T-helper 2 cell (primary cell): ENCODE measurements at places on chromosomes 1 and 21.

DNA sequence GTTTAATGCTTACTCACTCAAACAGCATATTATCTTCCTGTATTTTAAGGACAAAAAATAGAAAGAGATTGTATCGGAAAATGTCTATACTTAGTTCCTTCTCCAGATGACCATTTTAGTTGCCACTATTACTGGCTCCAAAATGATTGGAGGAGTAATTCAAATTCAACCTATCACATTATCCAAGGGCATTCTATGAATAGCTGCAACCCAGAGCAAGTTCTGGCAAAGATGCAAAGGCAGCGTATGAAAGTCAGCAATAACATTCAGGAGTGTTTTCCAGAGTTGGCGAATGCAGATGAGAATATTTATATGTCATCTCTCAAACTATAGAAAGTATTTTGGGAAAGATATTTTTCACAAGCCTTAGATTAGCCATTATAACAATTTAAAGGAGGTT is 389.8 kb upstream of the ADGRL2 start:
- no peak for DNase-seq

DNA sequence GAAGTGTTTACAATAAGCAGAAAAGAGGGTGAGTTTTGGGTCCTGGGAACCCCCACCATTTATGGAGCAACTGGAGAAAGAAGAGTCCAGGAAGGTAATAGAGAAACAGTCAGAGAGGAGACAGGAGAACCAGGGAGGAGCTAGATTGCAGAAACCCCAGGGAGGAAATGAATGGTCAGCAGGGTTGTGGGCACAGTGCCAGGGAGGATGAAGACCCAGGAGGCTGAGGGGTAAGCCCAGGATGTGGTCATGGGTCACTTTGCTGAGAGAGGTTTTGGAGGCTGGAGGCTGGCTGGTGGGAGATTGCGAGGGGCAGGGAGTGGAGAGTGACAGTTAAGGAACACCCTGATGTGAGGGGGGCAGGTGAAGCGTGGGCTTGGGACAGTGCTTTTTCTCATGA is 169.9 kb upstream of the CSF3R start:
- no peak for DNase-seq

GRCh38 chr1:14930247-14930965 is 223.1 kb upstream of the TMEM51 start:
- no peak for DNase-seq

- DNase-seq, result no peak
Measured at GRCh38 chr1:212946872-212947271, 3.5 kb upstream of the VASH2 start.

- DNase-seq, result no peak
Measured at GRCh38 chr1:108615544-108615943, 45.3 kb downstream of the HENMT1 start.

- DNase-seq, result no peak
Measured at GRCh38 chr21:46392921-46393320, 65.8 kb upstream of the DIP2A start.

DNA sequence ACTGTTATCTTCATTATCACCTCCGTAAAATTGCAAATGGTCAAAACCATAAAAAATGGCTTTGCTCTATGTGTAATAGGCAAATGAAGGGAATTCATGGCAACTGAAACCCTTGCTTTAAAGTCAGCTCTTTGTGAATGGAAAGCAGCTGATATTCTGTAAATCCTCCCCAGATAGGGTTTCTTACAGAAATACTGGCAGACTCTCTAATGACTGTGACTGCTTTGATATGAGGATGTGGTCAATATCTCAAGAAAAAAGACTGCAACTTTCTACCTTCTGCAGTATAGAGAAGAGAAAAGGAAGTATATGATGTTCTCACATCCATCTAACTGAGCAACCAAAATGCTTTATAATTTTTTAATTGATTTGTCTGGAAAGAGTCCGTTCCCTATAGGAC is 193.1 kb downstream of the ST6GALNAC3 start:
- DNase-seq, result no peak

DNA sequence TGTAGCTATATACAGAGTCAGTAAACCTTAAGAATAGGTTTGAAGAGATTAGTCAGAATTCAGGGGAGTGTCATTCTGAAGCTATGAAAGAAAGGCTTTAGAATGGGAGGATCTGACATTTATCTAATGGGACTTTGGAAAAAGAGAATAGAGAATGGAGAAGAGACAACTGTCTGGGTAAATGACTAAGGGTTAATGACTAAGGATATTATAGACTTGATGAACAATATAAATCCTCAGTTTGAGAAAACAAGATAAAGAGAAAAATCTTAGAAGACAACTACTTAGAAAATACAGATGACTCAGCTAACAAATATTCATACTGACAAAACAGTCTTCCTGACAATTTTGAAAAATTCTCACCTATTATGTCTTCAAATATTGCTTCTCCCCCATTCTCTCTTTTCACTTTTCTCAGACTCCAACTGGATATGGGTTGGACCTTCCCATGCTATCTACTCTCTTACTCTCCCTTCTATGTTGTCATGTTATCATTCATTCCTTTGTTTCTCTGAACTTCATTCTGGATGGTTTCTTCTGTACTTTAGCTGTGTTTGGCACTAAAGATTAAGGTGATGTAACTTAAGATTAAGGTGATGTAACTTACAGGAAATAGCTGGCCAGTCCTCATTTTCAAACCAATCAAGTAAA is 20.4 kb downstream of the SLC16A1 start:
- no peak for DNase-seq

DNA sequence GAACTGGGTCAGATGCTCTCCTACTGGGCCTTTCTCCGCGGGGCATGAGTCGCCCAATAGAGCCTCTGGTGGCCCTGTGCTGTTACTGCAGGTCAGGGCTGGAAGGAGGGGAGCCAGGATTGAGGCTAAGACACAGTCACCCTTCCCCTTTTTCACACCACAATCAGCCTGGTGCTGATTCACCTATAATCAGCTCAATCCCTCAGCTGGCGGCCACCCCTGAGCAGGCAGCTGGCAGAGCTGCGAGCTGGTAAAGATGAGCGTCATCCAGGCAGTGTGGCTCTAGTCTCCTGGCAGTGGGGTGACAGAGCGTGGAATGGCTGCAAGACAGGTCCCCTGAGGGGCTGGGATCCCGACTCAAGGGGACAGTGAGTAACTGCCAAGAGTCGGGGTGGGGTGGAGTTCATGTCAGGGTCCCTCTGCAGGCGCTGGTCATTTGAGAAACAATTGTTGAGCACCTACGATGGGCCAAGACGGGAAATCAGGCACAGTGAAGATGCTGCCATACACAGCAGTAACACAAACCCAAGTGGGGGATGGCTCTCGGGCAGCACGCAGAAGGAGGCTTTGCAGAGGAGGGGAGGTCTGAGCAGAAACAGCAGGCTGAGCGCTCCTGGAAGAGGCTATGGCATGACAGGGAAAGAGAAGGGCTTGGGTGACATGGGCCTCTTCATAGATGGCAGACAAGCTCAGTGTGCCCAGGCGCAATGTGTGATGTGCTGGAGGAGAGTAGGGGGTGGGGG is 21.8 kb downstream of the ATF3 start:
- DNase-seq, result peak; percentile 65

- no peak for DNase-seq
Measured at GRCh38 chr1:13763222-13763621, 63.2 kb downstream of the PRDM2 start.

GRCh38 chr1:212743901-212744475 is 44.3 kb upstream of the BATF3 start:
- DNase-seq, result no peak

- no peak for DNase-seq
Measured at GRCh38 chr1:59768792-59769735, 45.7 kb upstream of the HOOK1 start.

GRCh38 chr1:58156124-58156468 is 390.4 kb downstream of the OMA1 start:
- DNase-seq, result no peak
